ENCODE measurements at places on chromosomes 6 and 20.

- no peak for DNase-seq
Measured at GRCh38 chr20:46260480-46260879, 47.8 kb downstream of the CDH22 start.

- DNase-seq, result no peak
Measured at GRCh38 chr20:10521068-10521831, 86.1 kb downstream of the SLX4IP start.

DNA sequence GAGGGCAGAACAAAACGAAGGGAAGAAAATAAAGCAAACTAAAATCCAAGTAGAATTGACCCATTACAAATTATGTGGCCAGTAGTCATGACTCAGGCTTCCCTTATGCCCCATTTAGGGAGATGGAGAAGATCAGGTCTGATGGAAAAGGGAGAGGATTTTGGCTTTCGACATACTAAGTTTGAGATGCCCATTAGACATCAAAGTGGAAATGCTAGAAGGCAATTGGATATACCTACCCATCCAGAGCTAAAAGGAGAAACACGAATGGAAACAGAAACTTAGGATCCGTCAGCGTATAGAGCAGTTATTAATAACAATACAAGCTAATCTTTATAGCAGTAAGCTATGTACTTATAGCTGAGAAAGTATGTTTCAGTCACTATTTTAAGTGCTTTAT is 4.8 kb downstream of the TRPC4AP start:
- DNase-seq, result no peak

DNA sequence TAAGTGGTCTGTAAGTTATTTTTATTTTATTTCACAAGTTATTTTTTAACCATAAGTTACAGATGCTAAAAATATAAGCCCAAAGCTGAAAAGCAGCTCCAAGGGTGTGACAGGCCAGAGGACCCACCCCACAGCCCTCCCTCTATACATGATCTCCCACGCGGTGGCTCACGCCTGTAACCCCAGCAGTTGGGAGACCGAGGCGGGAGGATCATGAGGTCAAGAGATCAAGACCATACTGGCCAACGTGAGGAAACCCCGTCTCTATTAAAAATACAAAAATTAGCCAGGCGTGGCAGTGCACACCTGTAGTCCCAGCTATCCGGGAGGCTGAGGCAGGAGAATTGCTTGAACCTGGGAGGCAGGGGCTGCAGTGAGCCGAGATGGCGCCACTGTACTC is 32.2 kb downstream of the COL11A2 start:
- no peak for DNase-seq

GRCh38 chr6:152151920-152152319 is 344.4 kb downstream of the ESR1 start:
- DNase-seq, result no peak

GRCh38 chr6:52399511-52400312 is 20.4 kb upstream of the EFHC1 start:
- no peak for DNase-seq

DNA sequence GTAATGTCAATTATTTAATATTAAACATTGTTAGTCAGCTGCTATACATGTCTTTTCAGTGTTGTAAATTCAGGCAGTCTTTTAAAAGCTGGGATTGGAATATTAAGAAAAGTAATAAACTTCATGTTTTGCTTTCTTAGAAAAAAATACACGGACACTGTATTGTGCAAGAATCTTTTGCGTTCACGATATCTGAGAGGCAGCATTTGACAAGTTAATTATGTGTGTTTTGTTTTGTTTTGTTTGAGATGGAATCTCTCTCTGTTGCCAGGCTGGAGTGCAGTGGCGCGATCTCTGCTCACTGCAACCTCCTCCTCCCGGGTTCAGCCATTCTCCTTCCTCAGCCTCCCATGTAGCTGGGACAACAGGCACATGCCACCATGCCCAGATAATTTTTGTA is 1661.3 kb downstream of the HACE1 start:
- no peak for DNase-seq

- DNase-seq, result no peak
Measured at GRCh38 chr20:18628330-18628920, 40.6 kb downstream of the DTD1 start.

- no peak for DNase-seq
Measured at GRCh38 chr6:140541288-140541687, 1166.8 kb upstream of the CITED2 start.

DNA sequence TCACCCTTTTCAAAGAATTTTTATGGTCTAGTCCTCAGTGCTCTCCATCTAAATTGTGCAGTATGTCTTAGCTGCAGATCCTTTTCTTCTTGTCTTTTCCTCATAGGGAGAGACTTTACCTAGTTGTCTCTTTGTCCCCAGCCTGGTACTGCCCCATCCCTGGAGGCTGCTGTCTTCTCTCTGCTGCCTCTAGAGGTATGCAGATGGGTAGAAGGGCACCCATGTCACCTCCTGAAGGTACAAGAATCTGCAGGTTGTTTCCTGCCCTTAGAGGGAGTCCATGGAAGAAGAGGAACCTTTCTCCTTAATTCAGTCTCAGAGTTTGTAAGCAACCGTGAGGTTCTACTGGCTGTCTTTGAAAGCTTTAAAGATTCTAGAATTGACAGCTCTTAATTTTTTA is 39.1 kb downstream of the MCM8 start:
- DNase-seq, result no peak

GRCh38 chr6:12896208-12896733 is 179.7 kb downstream of the PHACTR1 start:
- DNase-seq, result no peak

- no peak for DNase-seq
Measured at GRCh38 chr6:149347067-149347466, 29.6 kb downstream of the TAB2 start.

GRCh38 chr6:152301021-152301764 is 336.0 kb downstream of the SYNE1 start:
- DNase-seq, result no peak

DNA sequence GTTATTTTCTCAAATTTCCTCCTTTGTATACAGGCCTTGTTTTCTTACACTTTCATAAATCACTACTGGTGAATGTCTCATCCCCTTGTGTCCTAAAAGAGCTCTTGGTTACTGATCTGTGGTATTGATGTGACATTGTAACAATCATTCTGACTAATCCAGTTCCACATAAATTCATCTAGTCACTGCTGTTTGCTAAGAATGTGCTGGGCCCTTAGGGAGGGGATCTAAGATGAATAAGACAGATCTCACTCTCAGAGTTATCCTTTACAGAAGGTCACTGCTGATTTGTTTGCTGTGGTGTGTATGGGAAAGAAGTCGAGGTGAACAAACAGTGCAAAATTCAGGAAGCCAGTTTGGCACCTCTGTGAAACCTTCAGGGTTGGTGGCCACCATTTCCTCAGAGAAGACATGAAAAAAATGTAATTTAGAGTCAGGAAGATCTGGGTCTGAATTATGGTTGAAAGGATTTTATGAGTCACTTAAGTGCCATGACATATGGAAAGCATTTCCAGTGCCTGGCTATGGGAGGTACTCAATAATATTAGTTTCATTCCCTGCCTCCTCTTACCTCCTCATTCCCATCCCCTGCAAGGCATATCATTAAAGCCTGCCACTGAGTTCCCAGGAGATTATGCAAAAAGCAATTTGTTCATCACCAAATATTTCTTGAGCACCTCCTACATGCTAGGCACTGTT is 121.8 kb downstream of the COL9A1 start:
- DNase-seq, result no peak

- no peak for DNase-seq
Measured at GRCh38 chr6:57329933-57330332, 12.5 kb downstream of the PRIM2 start.

- no peak for DNase-seq
Measured at GRCh38 chr6:140346428-140346827, 972.0 kb upstream of the CITED2 start.

GRCh38 chr20:44745598-44746366 is at the start of gene KCNK15:
Gene KCNK15 (plus strand): TSS chr20:44745865. CDS start chr20:44745911, 46 bp downstream.
- DNase-seq, result no peak

- no peak for DNase-seq
Measured at GRCh38 chr6:78670802-78671201, 196.5 kb upstream of the IRAK1BP1 start.

GRCh38 chr6:144341831-144342527 is 56.8 kb downstream of the UTRN start:
- DNase-seq, result no peak

DNA sequence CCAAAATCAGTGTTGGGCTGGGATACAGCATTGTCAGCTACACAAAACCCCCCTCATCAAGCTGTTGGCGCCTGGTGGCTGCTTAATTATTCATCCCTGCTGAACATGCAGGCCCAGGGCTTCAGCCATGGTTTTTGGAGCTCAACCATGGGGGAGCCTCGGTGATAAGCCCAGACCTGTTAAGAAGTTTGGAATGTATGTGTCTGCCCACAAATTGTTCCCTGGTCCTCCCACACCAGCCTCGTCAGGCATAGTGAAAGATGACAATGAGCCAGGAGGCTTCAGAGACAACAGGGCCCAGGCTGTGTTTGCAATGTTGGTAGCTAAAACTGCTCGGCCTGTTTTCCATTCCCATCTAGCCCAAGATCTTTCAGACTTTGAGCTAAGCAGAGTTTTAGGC is 34.8 kb upstream of the SIRPA start:
- DNase-seq, result no peak

- DNase-seq, result no peak
Measured at GRCh38 chr20:22248051-22248667, 336.2 kb downstream of the FOXA2 start.

DNA sequence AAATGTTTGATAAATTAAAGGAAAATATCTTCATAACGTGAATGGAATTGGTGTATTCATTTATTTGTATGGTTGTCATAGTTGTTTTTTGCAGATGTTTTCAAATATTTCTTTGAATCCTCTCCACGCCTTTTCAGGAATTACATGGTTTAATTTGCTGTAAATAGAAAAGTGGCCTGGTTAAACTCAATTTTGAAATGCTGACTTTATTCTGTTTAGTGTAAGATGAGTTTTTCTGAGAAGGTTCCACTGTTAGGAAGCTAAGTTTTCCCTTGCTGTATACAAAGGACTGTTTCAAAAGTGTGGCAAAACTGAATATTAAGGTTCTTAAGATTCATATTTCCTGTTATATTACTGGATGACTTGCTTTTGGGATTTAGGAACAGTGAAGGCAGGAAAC is 503 bp upstream of the ZC2HC1B start:
- DNase-seq, result no peak

- DNase-seq, result no peak
Measured at GRCh38 chr6:135465307-135465706, 32.2 kb downstream of the AHI1 start.

DNA sequence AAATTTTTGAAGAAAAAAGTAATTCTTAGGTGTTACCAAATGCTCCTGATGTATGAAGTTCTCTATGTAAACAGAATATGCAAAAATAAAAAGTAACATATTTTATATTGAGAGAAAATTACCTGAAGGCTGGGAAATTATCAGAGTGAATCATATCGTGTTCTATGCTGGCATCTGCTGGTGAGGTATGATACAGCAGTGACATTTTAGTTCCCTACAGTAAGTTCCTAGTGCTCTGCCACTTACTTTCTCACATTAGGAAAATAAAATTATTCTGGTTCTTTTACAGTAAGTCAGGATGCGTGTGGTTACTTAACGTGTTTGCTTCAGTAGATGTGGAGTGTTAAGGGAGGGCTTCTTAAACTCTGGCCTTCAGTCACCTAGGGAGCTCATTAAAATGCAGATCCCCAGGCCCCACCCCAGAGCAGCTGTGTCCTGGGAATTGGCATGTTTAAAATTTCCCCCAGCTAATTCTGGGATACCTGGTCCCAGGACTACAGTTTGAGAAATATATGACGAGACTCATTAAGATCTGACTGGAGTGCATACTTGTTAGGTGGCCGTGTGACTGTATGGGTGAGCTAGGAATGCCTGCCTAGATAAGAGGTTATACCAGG is 3.2 kb downstream of the ACTR5 start:
- no peak for DNase-seq

DNA sequence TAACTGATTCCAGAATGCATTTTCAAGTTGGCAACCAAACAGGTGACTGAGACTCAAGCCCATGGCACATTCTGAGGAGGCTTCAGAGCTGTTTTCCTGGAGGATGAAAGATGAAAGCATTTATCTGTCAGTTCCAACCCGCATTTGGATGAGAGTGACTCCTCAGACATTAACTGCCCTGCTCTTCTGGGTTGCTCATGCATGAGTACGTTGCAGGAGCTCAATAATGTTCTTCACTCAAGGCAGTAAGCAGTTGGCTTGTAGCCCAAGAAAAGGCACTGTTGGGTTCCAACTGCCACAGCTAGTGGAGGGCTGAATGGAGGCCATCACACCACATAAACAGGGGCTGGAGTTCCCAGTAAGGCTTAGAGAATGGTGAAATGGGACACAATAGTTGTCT is 155.3 kb downstream of the FUT9 start:
- no peak for DNase-seq

DNA sequence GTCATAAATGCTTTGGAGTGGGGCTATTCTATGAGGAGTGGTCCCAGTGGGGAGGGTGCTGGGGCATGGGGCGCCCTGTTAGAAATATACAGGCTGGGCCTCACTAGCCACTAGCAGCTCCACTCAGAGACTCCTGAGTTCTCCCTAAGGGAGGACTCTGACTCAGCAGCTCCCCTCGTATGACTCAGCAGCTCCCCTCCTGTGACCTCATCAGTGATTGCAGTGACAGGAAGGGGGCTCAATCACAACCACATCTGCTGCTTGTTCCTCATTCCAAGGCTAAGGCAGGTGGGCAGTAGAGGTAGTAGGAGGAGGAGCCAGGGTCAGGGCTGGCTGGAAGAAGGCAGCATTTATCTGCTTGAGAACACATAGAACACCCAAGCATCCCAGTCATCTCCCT is 73.7 kb downstream of the PRND start:
- no peak for DNase-seq

GRCh38 chr6:63458480-63459115 is 113.7 kb upstream of the LOC128125822 start:
- no peak for DNase-seq

GRCh38 chr6:36615018-36615761 is 21.0 kb downstream of the SRSF3 start:
- DNase-seq, result no peak

GRCh38 chr6:39929733-39930461 is 4.4 kb downstream of the MOCS1 start:
- peak; percentile 32 for DNase-seq

DNA sequence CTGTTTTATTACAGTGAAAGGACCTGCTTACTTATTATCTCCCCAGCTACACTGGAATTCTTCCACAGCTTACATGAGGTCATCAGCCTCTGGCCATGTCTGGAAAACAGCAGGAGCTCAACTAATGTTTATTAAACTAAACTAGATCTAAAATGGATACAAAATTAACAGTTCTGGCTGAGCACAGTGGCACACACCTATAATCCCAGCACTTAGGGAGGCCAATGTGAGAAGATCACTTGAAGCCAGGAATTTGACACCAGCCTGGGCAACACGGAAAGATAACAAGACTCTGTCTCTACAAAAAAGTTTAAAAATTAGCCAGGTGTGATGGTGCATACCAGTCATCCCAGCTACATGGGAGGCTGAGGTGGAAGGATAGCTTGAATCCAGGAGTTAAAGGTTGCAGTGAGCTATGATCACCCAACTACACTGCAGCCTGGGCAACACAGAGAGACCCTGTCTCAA is 220.8 kb upstream of the MARCKS start:
- no peak for DNase-seq

All from spleen (tissue), 13 donors.